ENCODE measurements at places on chromosomes 5 and 9. TPM values are rescaled to one million over a fixed set of nuclear protein-coding genes. Genes with fewer than 3 reads are reported as not detected.

Gene TLR4
- 8.2 TPM for total RNA-seq

Gene NIPAL4
- 0.27 TPM for total RNA-seq

DNA sequence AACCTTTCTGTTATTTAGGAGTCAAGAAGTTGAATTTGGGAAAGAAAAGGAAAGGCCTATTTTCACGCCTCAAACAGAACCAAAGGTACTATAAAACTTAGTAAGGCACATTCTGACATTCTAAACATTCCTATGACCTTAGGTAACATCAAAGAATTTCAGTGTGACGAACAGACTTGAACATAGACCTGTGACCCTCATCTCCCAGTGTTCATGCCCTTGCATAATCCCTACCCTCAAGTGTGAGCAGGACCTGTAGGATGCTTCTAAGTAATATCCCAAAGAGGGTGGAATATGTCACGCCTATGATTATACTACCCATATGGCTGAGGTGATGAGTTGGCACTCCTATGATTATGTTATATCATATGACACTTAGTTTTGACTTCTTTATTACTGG is 540.9 kb downstream of the KIF4B start:
- ATAC-seq, result no peak

GRCh38 chr9:13626601-13627000 is 347.1 kb upstream of the MPDZ start:
- no peak for ATAC-seq

- no peak for ATAC-seq
Measured at GRCh38 chr5:43101491-43101890, 19.2 kb upstream of the ZNF131 start.

- ATAC-seq, result no peak
Measured at GRCh38 chr9:34369636-34370035, 7.1 kb downstream of the MYORG start.

- no peak for ATAC-seq
Measured at GRCh38 chr5:93794954-93795353, 53.6 kb upstream of the POU5F2 start.

GRCh38 chr5:66769030-66769733 is 173.0 kb downstream of the MAST4 start:
- ATAC-seq, result no peak

DNA sequence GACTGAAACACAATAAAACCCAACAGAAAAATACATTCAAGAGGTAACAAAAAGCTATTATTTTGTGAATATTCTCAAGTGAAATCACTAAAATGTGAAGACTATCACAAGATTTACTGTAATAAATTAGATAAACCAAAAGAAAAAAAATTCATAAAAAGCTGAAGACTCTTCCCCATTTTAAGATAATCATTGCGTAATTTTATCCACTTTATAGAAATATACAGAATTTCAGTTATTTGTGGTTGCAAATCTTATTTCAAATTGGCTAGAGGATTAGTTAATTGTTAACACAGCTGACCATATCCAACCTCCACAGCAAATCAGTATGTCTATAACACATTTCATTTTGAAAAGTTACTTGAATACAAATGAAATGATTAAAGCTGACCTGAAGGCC is 7.7 kb upstream of the TMEM267 start:
- no peak for ATAC-seq

DNA sequence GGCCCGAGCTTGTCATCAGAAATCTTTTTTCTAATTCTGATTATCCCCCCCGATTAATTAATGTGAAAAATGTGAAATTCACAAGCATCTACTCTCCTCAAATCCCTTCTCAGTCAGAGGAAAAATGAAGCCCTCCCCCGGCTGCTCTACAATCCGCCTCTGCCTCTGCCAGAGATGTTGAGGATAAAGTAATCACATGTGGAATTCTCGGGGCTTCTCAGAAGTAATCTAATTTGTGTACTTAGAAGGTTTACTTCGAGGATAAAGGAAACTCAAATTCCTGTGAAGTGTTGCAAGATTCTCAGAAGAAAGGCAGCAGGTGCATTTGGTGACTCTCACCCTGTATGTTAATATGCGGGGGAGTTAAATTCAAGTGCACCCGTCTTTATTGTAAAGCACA is 726.1 kb upstream of the ADAMTS16 start:
- no peak for ATAC-seq

DNA sequence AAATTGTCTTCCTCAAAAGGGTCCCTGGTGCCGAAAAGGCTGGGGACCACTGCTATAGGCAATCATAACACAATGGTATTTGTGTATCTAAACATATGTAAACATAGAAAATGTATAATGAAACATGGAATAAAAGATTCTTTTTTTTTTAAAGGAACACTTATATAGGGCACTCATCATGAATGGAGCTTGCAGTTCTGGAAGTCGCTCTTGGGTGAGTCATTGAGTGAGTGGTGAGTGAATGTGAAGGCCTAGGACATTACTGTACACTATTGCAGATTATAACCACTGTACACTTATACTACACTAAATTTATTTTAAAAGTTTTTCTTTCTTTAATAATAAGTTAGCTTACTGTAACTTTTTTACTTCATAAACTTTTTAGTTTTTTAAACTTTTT is 176.4 kb downstream of the ARRDC3 start:
- ATAC-seq, result no peak

GRCh38 chr5:168585119-168585856 is 6.1 kb upstream of the PANK3 start:
- ATAC-seq, result peak; percentile 33

GRCh38 chr5:149938791-149939358 is 5.7 kb downstream of the PDE6A start:
- ATAC-seq, result peak; percentile 87

- ATAC-seq, result no peak
Measured at GRCh38 chr9:91516081-91516480, 92.4 kb upstream of the NFIL3 start.

GRCh38 chr5:14118551-14119320 is 24.4 kb upstream of the TRIO start:
- ATAC-seq, result peak; percentile 98

DNA sequence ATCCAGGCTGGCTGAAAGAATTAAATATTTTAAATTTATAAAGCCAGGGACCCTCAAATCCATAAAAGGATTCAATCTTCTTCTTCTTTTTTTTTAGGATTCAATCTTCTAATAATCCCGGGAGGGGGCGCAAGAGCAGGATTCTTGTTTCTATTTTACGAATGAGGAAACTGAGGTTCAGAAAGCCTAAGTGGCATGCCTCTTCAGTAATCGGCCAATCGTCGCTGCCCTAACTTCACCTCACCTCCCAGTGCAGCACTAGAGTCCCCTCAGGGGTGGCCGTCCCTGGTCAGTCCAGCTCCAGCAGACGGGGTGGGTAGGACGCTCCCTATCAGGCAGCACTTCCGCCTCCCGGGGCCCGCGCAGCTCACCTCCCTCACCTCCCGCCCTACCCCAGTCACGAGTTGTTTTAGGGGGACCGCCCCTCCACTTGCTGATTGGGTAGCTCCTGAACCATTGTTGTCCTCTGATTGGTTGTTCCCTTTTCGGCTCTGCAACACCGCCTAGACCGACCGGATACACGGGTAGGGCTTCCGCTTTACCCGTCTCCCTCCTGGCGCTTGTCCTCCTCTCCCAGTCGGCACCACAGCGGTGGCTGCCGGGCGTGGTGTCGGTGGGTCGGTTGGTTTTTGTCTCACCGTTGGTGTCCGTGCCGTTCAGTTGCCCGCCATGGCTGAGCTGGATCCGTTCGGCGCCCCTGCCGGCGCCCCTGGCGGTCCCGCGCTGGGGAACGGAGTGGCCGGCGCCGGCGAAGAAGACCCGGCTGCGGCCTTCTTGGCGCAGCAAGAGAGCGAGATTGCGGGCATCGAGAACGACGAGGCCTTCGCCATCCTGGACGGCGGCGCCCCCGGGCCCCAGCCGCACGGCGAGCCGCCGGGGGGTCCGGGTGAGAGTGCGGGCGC is at the start of gene CLTA:
CLTA (plus strand) TSS at position 534 of the 902 bp plus-strand sequence; CDS start at position 670, 136 bp downstream.
- ATAC-seq, result peak; percentile 92

Measured in motor neuron (in vitro differentiated cells).